ENCODE measurements at places on chromosomes 11 and 22. TPM values are rescaled to one million over a fixed set of nuclear protein-coding genes. Genes with fewer than 3 reads are reported as not detected.

- no peaks in the 10 kb centered on the region for H3K27me3 ChIP-seq
- peaks cover 17% of the 10 kb centered on the region for H3K4me1 ChIP-seq
- H3K4me3 ChIP-seq, result no peak overlapping the region
- H3K36me3 ChIP-seq, result peaks cover 4% of the 10 kb centered on the region
Observed at GRCh38 chr11:111814557-111815320, 48.5 kb upstream of the PPP2R1B start.

DNA sequence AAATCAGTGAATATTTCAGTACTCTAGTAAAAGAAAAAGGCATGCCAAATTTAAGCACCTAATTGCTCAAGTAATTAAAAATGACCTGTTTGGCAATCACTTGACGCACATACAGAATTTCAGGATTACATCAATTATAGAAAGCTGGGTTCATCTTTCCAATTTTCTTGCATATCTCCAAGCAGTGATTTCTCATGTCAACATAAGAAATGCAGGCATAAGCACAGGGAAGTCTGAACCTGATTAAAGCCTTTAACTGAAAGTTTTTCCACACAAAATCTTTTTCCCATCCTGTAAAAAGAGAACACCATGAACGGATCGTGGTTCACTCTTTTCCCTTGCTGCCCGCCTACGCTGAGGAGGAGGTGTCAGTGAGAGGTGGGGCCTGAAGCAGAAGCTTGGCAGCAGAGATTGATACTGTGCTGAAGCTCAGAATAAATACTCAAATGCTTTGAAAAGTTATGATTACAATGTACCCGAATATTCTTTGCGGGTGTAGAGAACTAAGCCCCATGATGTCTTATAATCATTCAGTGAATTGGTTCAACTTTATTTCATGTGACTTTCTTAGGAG, 704.1 kb upstream of the CCDC90B start:
- DNase-seq, result no peak
- H3K4me3 ChIP-seq, result no peak overlapping the region
- H3K27ac ChIP-seq, result no peak overlapping the region
- no peaks in the 10 kb centered on the region for H3K4me1 ChIP-seq
- H3K27me3 ChIP-seq, result no peaks in the 10 kb centered on the region

GRCh38 chr11:92769112-92769511, 200.3 kb upstream of the MTNR1B start:
- H3K4me3 ChIP-seq, result no peak overlapping the region
- H3K4me1 ChIP-seq, result no peaks in the 10 kb centered on the region
- no peak overlapping the region for H3K27ac ChIP-seq
- H3K36me3 ChIP-seq, result no peaks in the 10 kb centered on the region
- H3K27me3 ChIP-seq, result no peaks in the 10 kb centered on the region

- no peaks in the 10 kb centered on the region for H3K27me3 ChIP-seq
- no peaks in the 10 kb centered on the region for H3K36me3 ChIP-seq
- no peaks in the 10 kb centered on the region for H3K4me1 ChIP-seq
- no peak for DNase-seq
Observed at GRCh38 chr11:85965202-85965601, 103.7 kb downstream of the PICALM start.

DNA sequence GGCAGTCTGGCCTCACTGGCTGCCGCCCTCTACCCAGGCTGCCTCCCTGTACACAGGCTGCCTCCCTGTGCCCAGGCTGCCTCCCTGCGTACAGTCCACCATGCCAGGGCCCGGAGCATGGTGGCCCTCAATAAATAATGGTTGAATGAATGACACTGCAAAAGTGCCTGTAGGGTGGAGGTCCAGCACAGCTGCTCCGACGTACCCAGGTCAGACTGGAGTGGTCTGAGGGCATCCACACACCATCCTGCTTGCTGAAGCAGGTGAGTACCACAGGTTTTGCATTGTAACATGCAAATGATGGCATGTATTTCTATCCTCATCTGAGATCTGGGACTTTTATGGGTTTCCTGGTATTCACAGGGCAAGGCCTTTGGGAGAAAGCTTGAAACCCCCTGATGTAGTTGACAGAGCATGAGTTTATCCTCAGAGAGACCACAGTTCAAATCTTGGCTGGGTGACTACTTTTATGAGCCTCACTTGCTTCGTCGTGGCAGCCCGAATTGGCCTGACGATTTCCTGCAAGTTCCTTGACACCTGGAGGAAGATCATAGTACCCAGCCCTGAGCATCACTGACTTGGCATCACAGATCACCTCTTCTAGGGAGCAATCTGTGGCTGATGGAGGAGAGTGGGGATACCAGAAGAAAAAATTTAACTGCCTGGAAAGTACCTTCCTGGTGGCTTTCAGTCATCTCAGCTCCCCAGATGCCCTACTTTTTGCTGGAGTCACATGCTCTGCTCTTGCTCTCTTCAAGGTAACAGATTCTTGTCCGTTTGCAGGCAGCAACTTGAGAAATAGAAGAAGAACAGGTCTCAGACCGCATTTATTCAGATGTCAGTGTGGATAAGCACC, 16.0 kb upstream of the CYB5R3 start:
- H3K36me3 ChIP-seq, result no peaks in the 10 kb centered on the region
- no peaks in the 10 kb centered on the region for H3K27me3 ChIP-seq
- no peak overlapping the region for H3K4me3 ChIP-seq
- DNase-seq, result no peak

- H3K4me3 ChIP-seq, result no peak overlapping the region
- H3K4me1 ChIP-seq, result peaks cover 6% of the 10 kb centered on the region
- no peaks in the 10 kb centered on the region for H3K36me3 ChIP-seq
- H3K27me3 ChIP-seq, result no peaks in the 10 kb centered on the region
Observed at GRCh38 chr11:19679952-19680828, 32.4 kb upstream of the NAV2 start.

GRCh38 chr11:108313444-108313843, 90.6 kb downstream of the ATM start:
- no peak for DNase-seq
- H3K4me3 ChIP-seq, result no peak overlapping the region
- H3K27ac ChIP-seq, result no peak overlapping the region
- H3K27me3 ChIP-seq, result no peaks in the 10 kb centered on the region
- H3K4me1 ChIP-seq, result peaks cover 5% of the 10 kb centered on the region

DNA sequence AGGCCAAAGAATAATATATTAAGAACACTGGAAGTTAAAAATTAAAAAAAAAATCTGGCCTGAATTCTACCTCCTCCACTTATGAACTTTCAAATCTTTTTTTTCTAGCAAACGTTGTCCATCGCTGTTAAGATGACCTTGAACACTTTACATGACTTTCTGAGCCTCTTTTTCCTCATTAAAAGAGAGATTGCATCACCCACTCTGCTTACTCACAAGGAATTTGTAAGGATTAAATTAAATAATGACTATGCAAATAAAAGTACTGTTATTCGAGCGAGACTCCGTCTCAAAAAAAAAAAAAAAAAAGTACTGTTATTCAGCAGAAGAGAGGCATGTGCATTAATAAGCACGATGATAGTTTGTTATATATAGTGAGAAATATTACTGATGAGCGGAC, 285.1 kb upstream of the CCDC90B start:
- H3K4me1 ChIP-seq, result no peaks in the 10 kb centered on the region
- no peak overlapping the region for H3K4me3 ChIP-seq
- H3K27ac ChIP-seq, result no peak overlapping the region
- H3K36me3 ChIP-seq, result no peaks in the 10 kb centered on the region
- H3K27me3 ChIP-seq, result no peaks in the 10 kb centered on the region

DNA sequence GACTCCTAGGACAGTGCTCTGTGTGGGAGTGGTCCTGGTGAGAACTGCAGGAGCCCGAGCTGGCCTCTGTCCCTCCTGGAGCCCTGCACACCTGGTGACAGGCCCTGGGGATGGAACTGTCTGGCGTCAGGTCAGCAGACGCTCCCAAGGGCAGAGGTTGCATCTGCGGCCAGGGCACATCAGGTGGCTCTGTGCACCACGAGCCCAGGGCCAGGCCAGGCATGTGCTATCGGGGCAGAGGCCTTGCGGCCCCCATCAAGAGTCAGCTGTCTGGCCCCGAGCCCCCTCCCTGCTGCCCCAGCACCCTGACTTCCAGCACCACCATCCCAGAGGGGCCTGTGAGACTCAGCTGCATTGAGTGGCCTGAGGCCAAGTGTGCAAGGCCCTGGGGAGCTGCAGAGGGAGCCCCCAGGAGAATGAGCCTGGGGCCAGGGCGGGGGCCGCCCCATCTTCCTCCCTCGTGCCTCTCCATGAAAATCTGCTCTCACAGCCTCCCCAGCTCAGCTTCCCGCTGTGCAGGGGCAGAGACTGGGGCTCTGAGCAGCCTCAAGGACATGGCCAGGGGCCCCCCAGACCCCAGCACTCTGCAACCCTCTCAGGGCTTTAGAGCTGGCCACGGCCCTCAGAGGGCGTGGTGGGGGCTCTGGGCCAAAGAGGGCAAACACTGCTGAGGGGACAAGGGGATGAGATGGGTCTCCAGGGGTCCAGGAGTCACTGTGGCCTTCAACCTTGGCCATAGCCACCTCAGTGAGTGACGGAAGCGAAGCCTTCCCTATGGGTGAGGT, 56.4 kb downstream of the RTL6 start:
- no peak overlapping the region for H3K4me3 ChIP-seq
- no peaks in the 10 kb centered on the region for H3K4me1 ChIP-seq
- H3K27ac ChIP-seq, result no peak overlapping the region
- H3K36me3 ChIP-seq, result no peaks in the 10 kb centered on the region
- H3K27me3 ChIP-seq, result no peaks in the 10 kb centered on the region
- DNase-seq, result no peak

GRCh38 chr11:2355000-2355644, 22.0 kb upstream of the CD81 start:
- H3K4me1 ChIP-seq, result no peaks in the 10 kb centered on the region
- DNase-seq, result no peak
- no peaks in the 10 kb centered on the region for H3K36me3 ChIP-seq
- H3K4me3 ChIP-seq, result no peak overlapping the region
- no peak overlapping the region for H3K27ac ChIP-seq

DNA sequence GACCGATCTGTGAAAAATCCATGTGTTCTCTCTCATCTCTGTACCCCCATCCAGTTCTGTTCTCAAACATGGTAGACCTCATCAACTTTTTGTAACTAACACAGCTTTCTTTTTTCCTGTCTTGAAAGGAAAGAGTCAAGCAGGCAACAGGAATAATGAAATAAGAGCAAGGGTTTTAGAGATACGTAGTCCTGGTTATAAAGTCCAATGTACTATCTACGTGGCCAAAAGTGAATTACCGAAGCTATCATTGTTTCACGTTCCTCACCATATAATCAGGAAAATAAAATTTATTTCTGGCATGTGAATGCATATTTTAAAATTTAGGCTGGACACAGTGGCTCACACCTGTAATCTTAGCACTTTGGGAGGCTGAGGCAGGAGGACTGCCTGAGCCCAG, 472.2 kb upstream of the ANO3 start:
- no peaks in the 10 kb centered on the region for H3K27me3 ChIP-seq
- no peak overlapping the region for H3K4me3 ChIP-seq
- no peaks in the 10 kb centered on the region for H3K36me3 ChIP-seq

DNA sequence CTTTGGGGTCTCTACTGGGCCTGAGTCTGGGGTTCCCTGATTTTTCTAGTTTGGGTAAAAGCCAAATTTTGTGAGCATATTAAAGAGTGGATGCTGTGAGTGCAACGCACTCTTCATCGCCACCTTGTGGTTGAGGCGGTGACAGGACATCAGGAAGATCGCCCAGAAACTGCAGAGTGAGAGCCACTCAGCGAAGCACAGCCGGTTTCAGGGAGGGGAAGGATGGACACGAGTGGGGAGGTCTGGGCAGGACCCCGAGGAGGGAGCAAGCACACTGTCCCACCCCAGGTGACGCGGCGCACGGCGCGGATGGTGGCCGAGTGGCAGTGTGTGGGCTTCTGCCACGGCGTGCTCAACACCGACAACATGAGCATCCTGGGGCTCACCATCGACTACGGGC, 9.1 kb downstream of the SELENOO start:
- H3K4me1 ChIP-seq, result peaks cover 11% of the 10 kb centered on the region
- DNase-seq, result peak; percentile 79
- no peak overlapping the region for H3K4me3 ChIP-seq
- H3K36me3 ChIP-seq, result peaks cover 48% of the 10 kb centered on the region
- no peak overlapping the region for H3K27ac ChIP-seq

- H3K4me1 ChIP-seq, result peaks cover 7% of the 10 kb centered on the region
- no peaks in the 10 kb centered on the region for H3K27me3 ChIP-seq
- no peak for DNase-seq
- peaks cover 3% of the 10 kb centered on the region for H3K36me3 ChIP-seq
- H3K4me3 ChIP-seq, result no peak overlapping the region
- no peak overlapping the region for H3K27ac ChIP-seq
Observed at GRCh38 chr22:44482776-44483175, 15.3 kb downstream of the RTL6 start.

DNA sequence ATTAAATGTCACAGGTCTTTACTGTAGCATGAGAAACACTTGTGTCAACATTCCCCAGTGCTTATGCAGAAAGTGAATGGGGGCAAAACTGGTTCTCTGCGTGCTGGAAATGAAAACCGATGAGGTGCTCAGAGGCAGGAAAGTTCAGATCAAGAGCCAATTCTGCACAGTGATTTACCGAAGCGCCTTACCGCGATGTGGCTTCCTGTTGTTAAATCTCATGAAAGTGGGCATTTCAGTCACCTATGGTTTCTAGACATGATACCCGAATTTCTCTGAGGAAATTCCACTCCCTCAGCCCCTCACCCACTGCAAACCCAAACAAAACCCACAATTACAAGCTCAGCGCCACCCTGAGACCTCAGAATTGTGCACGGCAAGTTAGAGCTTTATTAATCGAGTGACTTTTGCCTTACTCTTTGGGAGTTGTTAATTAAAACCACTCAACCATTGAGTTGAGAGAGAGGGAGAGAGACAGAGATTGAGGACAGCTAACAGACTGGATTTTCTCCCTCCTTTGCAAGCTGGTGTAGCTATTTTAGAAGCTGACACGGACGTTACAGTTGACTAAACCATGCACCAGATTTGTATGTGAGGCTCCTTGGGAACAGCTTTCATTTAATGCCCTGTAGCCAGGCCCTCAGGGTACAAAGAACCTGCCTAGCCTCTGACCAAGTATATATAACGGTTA, 196.4 kb downstream of the DBX1 start:
- H3K4me3 ChIP-seq, result no peak overlapping the region
- DNase-seq, result no peak
- no peaks in the 10 kb centered on the region for H3K27me3 ChIP-seq

- DNase-seq, result no peak
- H3K4me1 ChIP-seq, result no peaks in the 10 kb centered on the region
- no peaks in the 10 kb centered on the region for H3K27me3 ChIP-seq
- H3K36me3 ChIP-seq, result peaks cover 67% of the 10 kb centered on the region
Observed at GRCh38 chr11:78110351-78110750, 29.1 kb downstream of the ALG8 start.

- H3K36me3 ChIP-seq, result no peaks in the 10 kb centered on the region
- H3K27ac ChIP-seq, result no peak overlapping the region
- no peak for DNase-seq
- peaks cover 45% of the 10 kb centered on the region for H3K4me1 ChIP-seq
Observed at GRCh38 chr22:17998913-17999312, 25.4 kb downstream of the MICAL3 start.

- H3K27me3 ChIP-seq, result no peaks in the 10 kb centered on the region
- no peak for DNase-seq
- no peaks in the 10 kb centered on the region for H3K36me3 ChIP-seq
- H3K4me3 ChIP-seq, result no peak overlapping the region
- H3K27ac ChIP-seq, result no peak overlapping the region
Observed at GRCh38 chr22:20304646-20305045, 15.2 kb downstream of the DGCR6L start.

Gene DNAJB13
- polyA plus RNA-seq, result not detected

Gene ABCC8
- polyA plus RNA-seq, result 37.2 TPM
